ENCODE measurements at places on chromosomes 12 and 14. TPM values are rescaled to one million over a fixed set of nuclear protein-coding genes. Genes with fewer than 3 reads are reported as not detected.

NKX2-1 gene
- not detected for total RNA-seq

TAS2R42 gene
- total RNA-seq, result not detected

TAS2R30 gene
- total RNA-seq, result 4.0 TPM

RNASE3 gene
- not detected for total RNA-seq

PRR4 gene
- 0.77 TPM for total RNA-seq

HOXC6 gene
- 0.17 TPM for total RNA-seq

GPR135 gene
- total RNA-seq, result 3.0 TPM

PRIM1 gene
- total RNA-seq, result 4.9 TPM

ABCC9 gene
- 9.9 TPM for total RNA-seq

ZDHHC22 gene
- not detected for total RNA-seq

SLC6A15 gene
- total RNA-seq, result 0.99 TPM

PRB2 gene
- not detected for total RNA-seq

RACGAP1 gene
- total RNA-seq, result 38.1 TPM

SUPT16H gene
- 66.1 TPM for total RNA-seq

ARHGDIB gene
- 8.3 TPM for total RNA-seq

GYS2 gene
- total RNA-seq, result not detected

ACSM4 gene
- total RNA-seq, result not detected

RBP5 gene
- total RNA-seq, result 0.26 TPM

UNC79 gene
- 0.17 TPM for total RNA-seq

FLRT2 gene
- total RNA-seq, result 14.5 TPM

HEBP1 gene
- 33.7 TPM for total RNA-seq

OTOGL gene
- under 0.01 TPM for total RNA-seq

SMCO2 gene
- total RNA-seq, result 0.26 TPM

CEBPE gene
- total RNA-seq, result not detected

ZC2HC1C gene
- 1.5 TPM for total RNA-seq

PTPRO gene
- total RNA-seq, result 0.33 TPM

LRP1-AS gene
- total RNA-seq, result not detected

LETMD1 gene
- 61.4 TPM for total RNA-seq

TRPV4 gene
- total RNA-seq, result 0.51 TPM

OLR1 gene
- 1.2 TPM for total RNA-seq

MYH6 gene
- not detected for total RNA-seq

CD27 gene
- 0.17 TPM for total RNA-seq

CBLN3 gene
- total RNA-seq, result 5.3 TPM

RASSF9 gene
- 0.77 TPM for total RNA-seq

KRT74 gene
- not detected for total RNA-seq

KRT8 gene
- 1.5 TPM for total RNA-seq

DBX2 gene
- not detected for total RNA-seq

CLEC7A gene
- not detected for total RNA-seq

HOXC10 gene
- total RNA-seq, result not detected

CCDC177 gene
- not detected for total RNA-seq

AHSA1 gene
- total RNA-seq, result 71.1 TPM

PMEL gene
- 0.26 TPM for total RNA-seq

AQP2 gene
- total RNA-seq, result not detected

DIO2 gene
- total RNA-seq, result 3.3 TPM

KRT4 gene
- total RNA-seq, result under 0.01 TPM

TGM1 gene
- 0.83 TPM for total RNA-seq

KRT78 gene
- not detected for total RNA-seq

GDF11 gene
- 4.3 TPM for total RNA-seq

KRT85 gene
- not detected for total RNA-seq

PTGR2 gene
- total RNA-seq, result 7.2 TPM

SCN8A gene
- 12.8 TPM for total RNA-seq

Data from fibroblast of lung (primary cell).